ENCODE measurements at places on chromosomes 13 and 19.

DNA sequence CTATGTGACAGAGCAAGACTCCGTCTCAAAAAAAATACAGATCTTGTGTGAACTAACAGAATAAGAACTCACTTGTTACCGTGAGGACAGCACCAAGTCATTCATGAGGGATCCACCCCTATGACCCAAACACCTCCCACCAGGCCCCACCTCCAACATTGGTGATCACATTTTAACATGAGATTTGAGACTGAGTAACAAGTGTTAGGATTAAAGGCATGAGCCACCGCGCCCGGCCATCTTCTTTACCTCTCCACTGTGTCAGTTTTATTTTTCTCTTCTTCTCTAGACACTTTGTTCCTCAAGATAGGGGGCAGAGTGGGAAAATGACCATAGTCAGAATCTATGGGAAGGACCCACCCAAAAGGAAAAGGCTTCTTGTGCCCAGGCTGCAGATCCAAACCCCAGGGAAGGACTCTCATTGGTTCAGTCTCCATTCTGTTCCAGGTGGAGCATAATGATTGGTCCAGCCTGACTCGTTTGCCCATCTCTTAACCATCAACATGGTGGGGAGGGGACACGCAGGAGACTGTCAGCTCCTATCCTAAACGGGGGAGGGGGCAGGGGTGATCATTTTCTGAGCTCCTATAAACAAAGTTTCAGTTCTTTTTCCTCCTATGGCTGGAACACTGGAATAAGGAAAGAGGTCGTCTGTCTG lies 1.3 kb upstream of the CALM3 start:
- no peak for DNase-seq

- no peak for DNase-seq
Measured at GRCh38 chr19:2700660-2701360, 1.7 kb downstream of the GNG7 start.

- no peak for DNase-seq
Measured at GRCh38 chr13:31896427-31896826, 135.1 kb upstream of the FRY start.

- DNase-seq: no peak
Measured at GRCh38 chr19:2680808-2681207, 21.7 kb downstream of the GNG7 start.

DNA sequence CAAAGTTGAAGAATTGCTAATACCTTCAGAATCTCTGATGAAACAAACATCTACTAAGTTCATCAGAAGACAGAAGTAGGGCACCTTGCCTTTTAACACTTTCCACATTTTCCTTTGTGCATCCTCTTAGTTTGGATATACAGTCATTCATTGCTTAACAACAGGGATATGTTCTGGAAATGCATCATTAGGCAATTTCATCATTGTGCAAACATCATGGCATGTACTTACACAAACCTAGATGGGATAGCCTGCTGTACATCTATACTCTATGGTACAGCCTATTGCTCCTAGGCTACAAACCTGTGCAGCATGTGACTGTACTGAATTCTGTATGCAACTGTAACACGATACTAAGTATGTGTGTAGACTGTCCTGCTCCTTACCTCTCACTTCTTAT lies 169.8 kb downstream of the SUCLA2 start:
- DNase-seq: no peak

DNA sequence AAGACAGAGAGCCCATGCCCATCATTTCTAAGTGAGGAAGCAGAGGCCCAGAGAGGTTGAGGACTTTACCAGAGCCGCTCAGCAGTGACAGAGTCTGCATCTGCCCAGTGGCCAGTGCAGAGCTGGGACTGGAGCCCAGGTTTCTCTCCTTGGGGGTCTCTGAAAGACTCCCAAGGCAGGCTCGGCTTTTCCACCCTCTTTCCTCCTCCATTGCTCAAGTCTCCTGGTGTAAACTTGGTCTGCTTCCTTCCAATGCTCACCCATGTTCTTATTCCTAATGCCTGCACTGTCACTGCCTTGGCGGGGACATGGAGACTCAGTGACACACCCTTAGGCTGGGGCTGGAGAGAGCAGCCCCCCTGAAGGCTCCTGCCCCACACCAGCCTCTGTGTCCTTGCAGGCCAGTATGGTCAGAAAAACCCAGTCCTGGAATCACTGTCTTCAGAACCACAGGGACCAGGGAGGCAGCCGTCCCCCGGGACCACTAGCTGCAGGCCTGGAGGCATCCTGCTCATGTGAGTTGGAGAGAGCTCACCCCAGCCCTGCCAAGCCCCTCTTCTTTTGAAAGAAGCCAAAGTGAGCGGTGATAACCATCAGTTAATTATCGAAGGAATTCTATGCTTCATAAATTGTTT lies 211.0 kb upstream of the ZNF536 start:
- DNase-seq: no peak

GRCh38 chr13:110109140-110109783 lies 197.7 kb downstream of the COL4A1 start:
- no peak for DNase-seq

GRCh38 chr13:50466456-50466855 lies 377.0 kb downstream of the DLEU7 start:
- no peak for DNase-seq

- no peak for DNase-seq
Measured at GRCh38 chr13:85833921-85834320, 34.7 kb upstream of the SLITRK6 start.

DNA sequence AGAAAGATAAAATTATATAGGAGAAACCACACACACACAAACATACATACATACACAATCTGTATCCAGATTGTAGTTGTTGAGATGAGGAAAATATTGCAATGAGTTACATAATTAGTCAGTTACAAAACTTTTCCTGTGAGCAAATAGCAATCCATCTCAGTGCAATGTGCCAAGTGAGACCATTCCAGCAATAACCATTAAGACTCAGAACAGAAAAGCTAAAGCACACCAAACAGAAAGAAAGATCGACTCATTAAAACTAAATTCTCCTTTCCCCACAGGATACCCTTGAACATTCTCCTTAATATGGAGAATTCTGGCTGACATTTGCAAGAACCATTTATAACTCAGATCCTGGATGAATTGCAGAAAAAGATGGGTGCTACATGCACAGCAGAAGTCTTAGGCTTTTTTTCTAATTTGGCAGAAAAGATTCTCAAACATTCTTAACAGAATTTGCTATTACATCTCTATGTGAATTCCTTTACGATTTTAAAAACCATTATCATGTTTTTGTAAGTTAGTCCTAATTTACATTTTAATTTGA lies 1341.2 kb upstream of the SPRY2 start:
- no peak for DNase-seq

GRCh38 chr13:85108356-85108755 lies 690.9 kb downstream of the SLITRK6 start:
- DNase-seq: no peak

- DNase-seq: no peak
Measured at GRCh38 chr19:56577719-56578602, 10.7 kb downstream of the ZNF470 start.

DNA sequence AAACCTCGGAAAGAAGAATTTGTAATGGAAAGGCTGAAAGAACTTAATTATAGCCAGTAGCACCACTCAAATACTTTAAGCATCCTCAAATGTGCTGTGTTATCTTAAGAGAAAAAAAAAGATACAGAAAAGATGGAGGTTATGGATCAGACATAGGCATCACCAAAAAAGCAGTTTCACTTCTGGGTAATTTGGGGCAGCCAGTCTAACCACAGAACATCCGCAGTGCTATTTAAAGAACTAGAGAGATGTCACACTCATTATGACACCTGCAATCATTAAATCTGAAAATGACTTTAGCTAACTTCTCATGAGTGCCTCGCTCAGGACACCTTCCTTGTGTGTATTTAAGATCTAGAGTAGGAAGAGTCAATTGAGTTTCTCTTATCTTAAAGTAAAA lies 211.8 kb downstream of the RBM26 start:
- DNase-seq: peak; percentile 5

- DNase-seq: no peak
Measured at GRCh38 chr13:64256751-64257150, 2841.1 kb upstream of the PCDH20 start.

DNA sequence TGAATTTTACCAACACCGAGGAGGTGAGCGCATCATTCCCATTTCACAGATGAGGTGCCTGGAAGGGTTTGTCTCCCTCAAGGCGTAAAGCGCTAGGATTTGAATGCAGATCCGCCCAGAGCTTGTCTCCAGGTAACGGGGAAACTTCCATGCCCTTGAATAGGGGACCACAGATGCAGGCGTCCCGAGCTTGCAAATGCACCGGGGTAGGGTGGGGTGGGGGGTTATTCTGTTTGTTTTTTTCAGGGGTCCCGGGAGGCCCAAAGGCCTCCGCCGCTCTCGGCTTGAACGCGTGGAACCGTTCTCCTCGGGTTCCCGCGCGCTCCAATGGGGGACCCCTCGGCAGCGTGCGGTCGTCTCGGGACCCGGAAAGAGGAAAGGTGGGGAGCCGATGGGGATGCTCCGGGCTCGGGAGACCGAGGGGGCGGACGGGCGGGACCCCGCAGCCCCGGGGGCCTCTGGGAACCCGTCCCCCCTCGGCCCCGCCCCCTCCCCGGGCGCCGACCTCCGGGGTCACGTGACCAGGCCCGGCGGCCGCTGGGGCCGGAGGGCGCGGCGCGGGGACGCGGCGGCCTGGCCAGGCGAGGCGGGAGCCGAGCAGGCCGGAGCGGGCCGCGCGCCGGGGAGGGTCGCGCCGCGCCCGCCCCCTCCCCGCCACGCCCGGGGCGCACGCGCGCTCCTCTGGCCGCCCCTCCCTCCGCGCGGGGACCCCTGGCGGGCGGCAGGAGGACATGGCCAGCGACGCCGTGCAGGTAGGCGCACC lies at the start of gene PKN1:
PKN1 (plus strand) TSS at position 516 of the 763 bp plus-strand sequence; CDS start at position 732, 216 bp downstream.
- DNase-seq: peak; percentile 61

GRCh38 chr13:27379694-27380641 lies 44.5 kb upstream of the GTF3A start:
- peak; percentile 30 for DNase-seq

- DNase-seq: no peak
Measured at GRCh38 chr13:49746111-49746510, 46.4 kb downstream of the KPNA3 start.

DNA sequence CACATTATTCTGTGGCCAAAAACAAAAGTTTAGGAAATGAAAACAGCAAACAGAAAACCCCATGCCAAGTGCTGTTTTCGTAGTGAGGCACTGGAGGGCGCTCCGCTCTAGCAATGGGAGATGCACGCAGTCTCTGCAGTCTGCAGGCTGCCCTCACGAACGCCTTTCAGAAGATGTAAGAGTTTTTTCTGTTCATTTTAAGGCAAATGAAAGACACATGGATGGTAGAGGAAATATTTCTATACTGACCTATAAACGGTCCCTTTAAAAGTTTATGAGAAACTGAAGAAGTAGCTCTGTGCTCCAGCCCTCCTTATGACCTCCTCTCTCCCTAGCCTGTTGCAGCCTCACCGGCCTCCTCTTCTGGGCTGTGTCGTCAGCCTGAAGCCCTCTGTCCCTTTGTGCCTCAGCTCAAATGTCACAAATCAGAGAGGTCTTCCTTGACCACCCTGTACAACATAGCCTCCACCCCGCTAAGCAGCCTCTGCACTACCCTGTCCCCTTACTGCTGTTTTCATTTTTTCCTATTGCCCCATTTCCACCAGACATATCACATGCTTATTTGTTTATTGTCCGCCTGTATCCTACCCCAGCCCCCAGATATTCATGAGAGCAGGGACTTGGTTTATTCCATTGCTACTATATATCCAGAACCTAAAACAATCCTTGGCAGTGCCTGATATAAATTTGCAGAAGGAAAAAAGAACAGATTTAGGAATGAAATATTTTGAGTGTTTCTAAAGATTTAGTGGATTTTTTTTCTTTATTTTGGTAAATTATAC lies 116.4 kb downstream of the TM9SF2 start:
- DNase-seq: no peak

GRCh38 chr13:76758257-76758656 lies 127.9 kb downstream of the KCTD12 start:
- DNase-seq: no peak

DNA sequence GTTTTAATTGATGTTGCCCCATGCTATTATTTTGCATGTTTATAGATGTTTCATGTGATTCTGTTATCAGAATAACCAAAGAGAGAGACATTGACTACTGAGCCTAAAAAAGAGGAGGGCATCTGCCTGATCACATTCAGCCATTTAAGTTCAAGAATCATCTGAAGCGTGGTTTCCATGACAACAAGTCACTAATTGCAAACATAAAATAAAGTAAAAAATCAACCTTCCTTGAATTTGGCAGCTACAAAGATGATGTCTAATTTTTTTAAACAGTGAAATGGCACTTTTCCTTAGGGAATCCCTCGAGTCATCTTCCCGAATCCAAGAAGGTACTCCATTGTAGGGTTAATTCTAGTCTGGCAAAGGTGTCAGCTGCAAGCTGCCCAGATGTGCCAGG lies 884.2 kb downstream of the DIAPH3 start:
- DNase-seq: no peak

DNA sequence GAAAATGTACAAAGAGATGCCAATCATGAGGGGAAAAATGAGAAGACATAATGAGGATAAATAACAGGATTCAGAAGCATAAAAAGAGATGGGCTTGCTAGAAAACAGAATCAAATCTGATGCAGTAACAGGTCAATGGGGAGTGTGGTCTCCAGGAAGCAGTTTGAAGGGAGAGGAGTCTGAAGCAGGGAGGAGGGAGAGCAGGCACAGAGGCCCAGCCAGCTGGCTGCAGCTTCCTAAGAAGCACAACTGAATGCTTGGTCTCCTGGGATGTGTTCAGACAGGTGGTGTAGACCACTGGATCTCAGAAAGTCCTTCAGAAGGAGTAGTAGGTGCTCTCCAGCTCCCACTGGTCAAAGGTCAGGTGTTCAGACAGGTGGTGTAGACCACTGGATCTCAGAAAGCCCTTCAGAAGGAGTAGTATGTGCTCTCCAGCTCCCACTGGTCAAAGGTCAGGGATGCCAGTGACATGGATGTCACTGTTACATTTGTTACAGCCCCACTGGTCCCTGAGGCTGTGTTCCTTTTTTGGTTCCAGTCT lies 68.3 kb upstream of the UBAC2 start:
- DNase-seq: no peak

DNA sequence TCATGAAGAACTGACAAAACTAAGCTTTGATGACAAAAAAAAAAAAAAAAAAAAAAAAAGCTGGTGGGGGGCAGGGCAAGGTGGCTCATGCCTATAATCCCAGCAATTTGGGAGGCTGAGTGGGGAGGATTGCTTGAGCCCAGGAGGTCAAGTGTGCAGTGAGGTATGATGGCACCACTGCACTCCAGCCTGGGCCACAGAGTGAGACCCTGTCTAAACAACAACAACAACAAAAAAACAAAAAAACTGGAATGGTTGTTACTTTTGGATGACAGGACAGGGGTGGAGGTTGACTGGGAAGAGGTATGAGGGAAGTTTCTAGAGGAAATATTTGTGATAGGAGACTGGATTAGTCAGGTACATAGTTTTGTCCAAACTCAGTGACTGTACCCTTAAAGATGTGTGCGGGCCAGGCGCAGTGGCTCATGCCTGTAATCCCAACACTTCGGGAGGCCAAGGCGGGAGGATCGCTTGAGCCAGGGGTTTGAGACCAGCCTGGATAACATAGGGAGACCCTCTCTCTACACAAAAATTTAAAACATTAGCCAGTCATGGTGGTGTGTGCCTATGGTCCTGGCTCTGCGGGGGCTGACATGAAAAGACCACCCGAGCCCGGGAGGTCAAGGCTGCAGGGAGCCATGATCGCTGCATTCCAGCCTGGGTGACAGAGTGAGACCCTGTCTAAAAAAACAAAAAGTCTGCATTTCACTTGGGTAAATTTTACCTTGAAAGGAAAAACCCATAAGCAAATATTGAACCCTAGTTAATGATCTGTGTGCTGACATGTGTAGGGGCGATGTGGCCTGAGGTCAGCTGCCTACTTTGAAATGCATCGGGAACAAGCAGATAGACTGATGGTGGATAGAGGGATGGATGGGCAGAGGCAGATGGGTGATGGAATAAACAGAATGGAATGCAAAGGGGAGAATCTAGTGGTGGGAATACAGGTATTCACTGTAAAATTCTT lies 37.0 kb downstream of the CERS4 start:
- DNase-seq: no peak
